ENCODE measurements at places on chromosomes 11 and 22. TPM values are rescaled to one million over a fixed set of nuclear protein-coding genes. Genes with fewer than 3 reads are reported as not detected.
A peak's percentile ranks its signal among the peaks of the same experiment; 100 is the strongest.

- H3K27me3 ChIP-seq = peaks cover 4% of the 10 kb centered on the region
- no peaks in the 10 kb centered on the region for H3K36me3 ChIP-seq
- no peak for DNase-seq
- no peaks in the 10 kb centered on the region for H3K4me1 ChIP-seq
- H3K27ac ChIP-seq = no peak overlapping the region
Measured at GRCh38 chr11:7175007-7175406, 76.7 kb upstream of the SYT9 start.

SLC7A4 gene
- not detected for total RNA-seq

- H3K27ac ChIP-seq = no peak overlapping the region
- peaks cover 38% of the 10 kb centered on the region for H3K27me3 ChIP-seq
- DNase-seq = no peak
- H3K4me1 ChIP-seq = no peaks in the 10 kb centered on the region
- no peak overlapping the region for H3K4me3 ChIP-seq
Measured at GRCh38 chr22:22737590-22737989, 93.2 kb downstream of the GGTLC2 start.

- peak overlapping the region; percentile 39 for H3K4me3 ChIP-seq
- peak overlapping the region; percentile 43 for H3K27ac ChIP-seq
- no peaks in the 10 kb centered on the region for H3K36me3 ChIP-seq
- H3K27me3 ChIP-seq = no peaks in the 10 kb centered on the region
- no peak for DNase-seq
Measured at GRCh38 chr11:132605825-132606570, 926.3 kb downstream of the OPCML start.

MYEOV gene
- 59.5 TPM for total RNA-seq

DNA sequence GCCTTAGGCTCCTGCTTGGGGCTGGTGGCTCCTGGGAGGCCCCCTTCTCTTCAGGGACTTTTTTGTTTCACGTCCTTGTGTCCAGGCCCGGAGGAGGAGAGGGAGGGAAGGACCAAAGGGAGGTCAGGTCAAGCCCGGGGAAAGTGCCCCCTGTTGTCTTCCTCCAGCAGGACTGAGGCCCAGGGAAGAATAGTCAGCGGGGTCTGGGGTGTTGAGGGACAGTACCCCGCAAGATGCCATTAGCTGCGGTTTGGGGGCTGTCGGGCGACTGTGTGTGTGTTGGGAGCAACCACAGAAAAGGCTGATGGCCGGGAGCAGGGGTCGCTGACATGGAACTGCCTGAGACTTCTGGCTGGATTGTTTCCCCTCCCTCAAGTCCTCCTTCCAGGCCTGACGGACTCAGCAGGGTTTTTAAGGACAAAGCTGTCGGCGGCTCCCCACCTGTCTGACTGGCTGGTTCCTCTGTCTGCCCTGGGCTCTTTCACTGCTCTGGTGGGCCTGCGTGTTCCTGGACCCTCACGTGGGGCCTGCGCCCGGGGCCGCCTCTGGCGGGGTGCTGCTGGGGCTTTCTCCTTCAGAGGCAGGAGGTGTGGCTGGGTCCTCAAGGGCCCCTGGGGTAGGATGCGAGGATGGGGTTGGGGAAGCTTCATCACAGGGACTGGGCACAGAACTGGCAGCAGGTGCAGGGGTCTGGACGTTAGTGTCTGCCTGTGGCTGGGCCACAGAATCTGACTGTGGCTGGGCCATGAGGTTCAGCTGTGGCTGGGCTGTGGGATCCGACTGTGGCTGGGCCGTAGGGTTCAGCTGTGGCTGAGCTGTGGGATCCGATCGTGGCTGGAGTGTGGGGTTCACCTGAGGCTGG is 1.5 kb downstream of the GPR152 start:
- no peaks in the 10 kb centered on the region for H3K4me1 ChIP-seq
- no peak overlapping the region for H3K4me3 ChIP-seq
- H3K27ac ChIP-seq = no peak overlapping the region
- DNase-seq = no peak
- peaks cover 18% of the 10 kb centered on the region for H3K27me3 ChIP-seq

GRCh38 chr11:68263444-68264035 is 8.2 kb downstream of the C11orf24 start:
- no peak overlapping the region for H3K27ac ChIP-seq
- no peak for DNase-seq
- no peak overlapping the region for H3K4me3 ChIP-seq
- H3K36me3 ChIP-seq = peaks cover 34% of the 10 kb centered on the region
- peaks cover 6% of the 10 kb centered on the region for H3K4me1 ChIP-seq

- no peak overlapping the region for H3K27ac ChIP-seq
- DNase-seq = no peak
- peaks cover 5% of the 10 kb centered on the region for H3K36me3 ChIP-seq
- H3K4me1 ChIP-seq = no peaks in the 10 kb centered on the region
Measured at GRCh38 chr22:25970374-25970911, 198.8 kb upstream of the SEZ6L start.

RASSF10 gene
- total RNA-seq = not detected

GRCh38 chr11:1202154-1202775 is 20.6 kb upstream of the MUC5B start:
- no peak overlapping the region for H3K4me3 ChIP-seq
- H3K36me3 ChIP-seq = no peaks in the 10 kb centered on the region
- no peaks in the 10 kb centered on the region for H3K4me1 ChIP-seq
- no peak overlapping the region for H3K27ac ChIP-seq

- H3K27me3 ChIP-seq = peaks cover 13% of the 10 kb centered on the region
- no peak for DNase-seq
- H3K27ac ChIP-seq = no peak overlapping the region
- peaks cover 4% of the 10 kb centered on the region for H3K36me3 ChIP-seq
Measured at GRCh38 chr22:44526779-44527126, 28.7 kb upstream of the RTL6 start.

- no peaks in the 10 kb centered on the region for H3K4me1 ChIP-seq
- H3K36me3 ChIP-seq = no peaks in the 10 kb centered on the region
- DNase-seq = no peak
- no peak overlapping the region for H3K4me3 ChIP-seq
- no peak overlapping the region for H3K27ac ChIP-seq
- H3K27me3 ChIP-seq = peaks cover 31% of the 10 kb centered on the region
Measured at GRCh38 chr11:74465291-74465708, 2.0 kb downstream of the KCNE3 start.

GAS2L1 gene
- total RNA-seq = 48.8 TPM

ANKK1 gene
- not detected for total RNA-seq

BAD gene
- total RNA-seq = 75.0 TPM

GRCh38 chr11:120517801-120518291 is 6.3 kb downstream of the GRIK4 start:
- H3K4me3 ChIP-seq = no peak overlapping the region
- no peaks in the 10 kb centered on the region for H3K36me3 ChIP-seq
- H3K4me1 ChIP-seq = peaks cover 8% of the 10 kb centered on the region
- H3K27me3 ChIP-seq = peaks cover 26% of the 10 kb centered on the region

DNA sequence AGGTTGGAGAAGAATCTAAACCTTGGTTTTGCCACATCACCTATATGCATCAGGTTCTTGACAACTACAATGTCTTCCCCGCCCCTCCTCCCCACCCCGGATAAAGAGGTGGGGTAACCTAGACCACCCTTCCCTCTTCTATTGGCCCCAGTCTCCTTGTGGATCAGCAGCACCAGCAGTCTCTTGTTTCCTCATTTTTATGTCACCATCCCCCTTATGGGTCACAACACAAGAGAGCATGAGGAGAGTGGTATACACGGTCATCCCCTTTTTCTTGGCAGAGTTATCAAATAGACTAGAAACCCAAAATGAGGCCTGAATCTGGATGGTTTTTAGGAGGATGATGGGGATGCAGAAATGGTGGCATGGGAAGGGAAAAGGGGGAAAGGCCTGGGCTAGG is 1.2 kb downstream of the MS4A4E start:
- no peaks in the 10 kb centered on the region for H3K27me3 ChIP-seq
- no peaks in the 10 kb centered on the region for H3K4me1 ChIP-seq
- H3K27ac ChIP-seq = no peak overlapping the region
- H3K4me3 ChIP-seq = no peak overlapping the region

PTH gene
- total RNA-seq = not detected

IL17REL gene
- not detected for total RNA-seq

- H3K4me3 ChIP-seq = peak overlapping the region; percentile 25
- no peak overlapping the region for H3K27ac ChIP-seq
- peaks cover 4% of the 10 kb centered on the region for H3K27me3 ChIP-seq
Measured at GRCh38 chr22:40094485-40094884, 83.2 kb upstream of the TNRC6B start.

DNA sequence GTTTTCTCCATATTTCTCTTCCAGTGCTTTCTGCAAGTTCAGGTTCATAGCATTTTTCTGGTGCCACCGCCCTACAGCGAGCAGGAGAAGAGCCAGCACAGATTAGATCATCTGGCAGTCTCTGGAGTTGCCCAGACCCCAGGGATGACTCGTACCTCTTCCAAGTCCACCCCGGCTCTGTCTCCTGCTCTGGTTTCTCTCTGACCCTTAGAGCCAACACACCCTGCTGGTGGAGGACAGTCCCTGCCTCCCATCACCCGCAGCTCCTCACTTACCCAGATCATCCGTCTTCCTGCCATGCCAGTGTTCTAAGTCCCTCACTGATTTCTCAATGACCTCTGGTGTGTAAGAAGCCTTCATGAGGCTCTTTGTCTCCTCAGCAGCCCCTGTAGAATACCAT is 28.0 kb downstream of the TST start:
- no peaks in the 10 kb centered on the region for H3K4me1 ChIP-seq
- no peak overlapping the region for H3K4me3 ChIP-seq
- peaks cover 53% of the 10 kb centered on the region for H3K27me3 ChIP-seq
- H3K36me3 ChIP-seq = no peaks in the 10 kb centered on the region
- no peak overlapping the region for H3K27ac ChIP-seq

NCF4 gene
- not detected for total RNA-seq

CEP126 gene
- total RNA-seq = 2.2 TPM

AGBL2 gene
- 1.8 TPM for total RNA-seq

GRCh38 chr22:44764974-44765373 is 12.6 kb downstream of the ARHGAP8 start:
- H3K27me3 ChIP-seq = peaks cover 23% of the 10 kb centered on the region
- H3K27ac ChIP-seq = no peak overlapping the region
- no peaks in the 10 kb centered on the region for H3K4me1 ChIP-seq
- H3K36me3 ChIP-seq = no peaks in the 10 kb centered on the region
- no peak for DNase-seq

- H3K27ac ChIP-seq = no peak overlapping the region
- H3K4me1 ChIP-seq = no peaks in the 10 kb centered on the region
- no peak overlapping the region for H3K4me3 ChIP-seq
- peaks cover 4% of the 10 kb centered on the region for H3K27me3 ChIP-seq
- 0 out of 2 replicates have a peak, but pooled peaks cover 5% of the 10 kb centered on the region for H3K36me3 ChIP-seq
Measured at GRCh38 chr11:15605094-15605493, 490.4 kb downstream of the INSC start.

HBB gene
- not detected for total RNA-seq

GRCh38 chr11:134752964-134753770 is 341.1 kb upstream of the B3GAT1 start:
- H3K4me3 ChIP-seq = no peak overlapping the region
- no peaks in the 10 kb centered on the region for H3K27me3 ChIP-seq
- DNase-seq = no peak
- H3K27ac ChIP-seq = no peak overlapping the region
- H3K36me3 ChIP-seq = peaks cover 6% of the 10 kb centered on the region
- H3K4me1 ChIP-seq = no peaks in the 10 kb centered on the region

DNA sequence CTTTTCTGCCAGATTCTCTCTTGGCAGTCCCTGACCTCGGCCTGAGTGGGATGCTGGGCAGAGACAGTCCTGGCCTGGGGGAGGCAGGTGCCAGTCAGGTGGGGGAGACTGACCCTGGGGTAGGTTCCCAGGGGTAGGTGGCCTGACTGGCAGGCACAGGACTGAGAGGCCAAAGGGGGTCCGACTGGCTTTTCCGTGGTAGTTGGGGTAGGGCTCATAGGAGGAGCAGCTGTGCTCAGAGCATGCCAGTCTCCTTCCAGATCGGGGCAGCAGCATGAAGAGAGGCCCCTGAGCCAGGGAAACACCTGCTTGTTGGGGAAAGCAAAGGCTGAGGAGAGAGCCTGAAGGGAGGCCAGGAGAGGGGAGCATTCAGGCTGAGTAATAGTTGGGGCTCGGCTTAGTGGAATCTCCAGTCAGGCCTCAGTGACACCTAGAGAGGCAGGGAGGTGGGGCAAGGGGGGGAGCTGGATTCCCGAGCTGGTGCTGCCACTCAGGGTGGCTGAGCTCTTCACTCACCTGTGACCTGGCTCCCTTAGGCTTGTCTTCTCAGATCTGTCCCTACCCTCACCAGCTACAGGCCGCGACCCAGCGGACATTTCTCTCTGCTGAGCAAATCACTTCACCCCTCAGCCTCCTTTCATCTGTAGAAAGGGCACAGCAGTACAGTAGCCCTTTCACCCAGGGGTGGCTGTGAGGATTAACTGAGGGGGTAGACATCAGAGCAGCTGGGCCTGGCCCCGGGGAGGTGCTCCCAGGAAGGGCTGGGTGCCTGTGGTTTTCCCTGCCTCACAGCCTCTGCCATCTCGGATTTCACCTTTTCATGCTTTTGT is 26.2 kb downstream of the MCM5 start:
- peaks cover 23% of the 10 kb centered on the region for H3K4me1 ChIP-seq
- peaks cover 7% of the 10 kb centered on the region for H3K36me3 ChIP-seq
- H3K27ac ChIP-seq = peak overlapping the region; percentile 56
- no peak overlapping the region for H3K4me3 ChIP-seq

ENTHD1 gene
- total RNA-seq = not detected

- peaks cover 23% of the 10 kb centered on the region for H3K4me1 ChIP-seq
- H3K27ac ChIP-seq = no peak overlapping the region
- H3K4me3 ChIP-seq = no peak overlapping the region
- no peaks in the 10 kb centered on the region for H3K27me3 ChIP-seq
- H3K36me3 ChIP-seq = no peaks in the 10 kb centered on the region
- no peak for DNase-seq
Measured at GRCh38 chr11:27310707-27311106, 52.3 kb downstream of the CCDC34 start.

KRTAP5-7 gene
- total RNA-seq = not detected

INSC gene
- total RNA-seq = 0.14 TPM

TMEM45B gene
- not detected for total RNA-seq
